ENCODE measurements at places on chromosomes 3 and 15.

DNA sequence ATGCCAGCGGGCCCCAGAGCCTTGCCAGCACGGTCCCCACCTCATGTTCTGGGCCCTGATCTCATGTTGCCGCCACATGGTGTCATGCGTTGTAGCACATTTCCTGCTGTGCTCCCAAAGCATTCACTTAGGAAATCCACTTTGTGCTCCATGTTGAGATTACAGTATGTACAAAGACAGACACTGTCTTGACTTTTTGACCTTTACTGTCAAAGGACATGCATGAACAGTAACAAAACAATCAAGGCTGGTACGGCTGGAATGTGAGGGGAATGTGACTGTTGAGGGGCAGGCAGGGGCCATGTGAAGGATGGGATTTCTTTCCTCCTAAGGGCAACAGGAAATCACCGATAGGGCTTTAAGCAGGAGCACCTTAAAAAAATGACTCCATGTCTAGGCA lies 53.3 kb upstream of the RPL32 start:
- no peak for DNase-seq

- no peak for DNase-seq
These were observed 35.3 kb downstream of the SQOR start for GRCh38 chr15:45670091-45670490.

- no peak for DNase-seq
These were observed 139.9 kb downstream of the TJP1 start for GRCh38 chr15:29682361-29682760.

- no peak for DNase-seq
These were observed 214.3 kb upstream of the FEZF2 start for GRCh38 chr3:62587579-62588031.

DNA sequence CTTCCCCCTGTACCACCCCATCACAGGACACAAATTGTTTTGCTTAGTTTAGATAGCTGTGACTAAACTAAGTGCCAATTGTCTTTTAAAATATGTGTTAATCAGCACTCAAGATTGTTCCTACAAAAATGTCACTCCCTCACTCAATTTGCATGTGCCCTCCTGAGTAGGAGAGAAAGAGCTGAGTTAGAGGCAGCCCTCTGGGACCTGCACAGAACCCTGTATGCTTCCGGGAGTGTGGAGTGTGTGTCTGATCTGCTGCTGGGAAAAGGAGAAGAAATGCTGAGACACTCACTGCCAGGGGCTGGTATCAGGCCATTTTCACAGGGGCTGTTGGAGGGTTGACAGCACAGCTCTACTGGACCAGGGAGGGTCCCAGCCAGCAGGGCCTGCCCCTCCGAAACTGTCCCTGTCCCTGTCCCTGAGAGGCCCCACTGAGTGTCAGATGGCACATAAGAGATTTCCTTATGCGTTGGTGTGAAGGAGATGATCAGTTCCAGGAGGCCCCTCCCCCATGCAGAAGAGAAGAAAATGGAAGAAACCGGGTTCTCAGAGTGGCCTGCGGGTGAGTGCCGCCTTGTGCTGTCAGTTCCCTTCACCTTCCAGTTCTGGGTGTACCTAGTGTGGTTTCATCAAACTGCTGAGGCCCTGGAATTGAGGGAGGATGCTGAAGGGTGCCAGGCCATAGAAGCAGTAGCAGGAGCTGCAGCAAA lies 3.9 kb upstream of the B3GNT5 start:
- no peak for DNase-seq

DNA sequence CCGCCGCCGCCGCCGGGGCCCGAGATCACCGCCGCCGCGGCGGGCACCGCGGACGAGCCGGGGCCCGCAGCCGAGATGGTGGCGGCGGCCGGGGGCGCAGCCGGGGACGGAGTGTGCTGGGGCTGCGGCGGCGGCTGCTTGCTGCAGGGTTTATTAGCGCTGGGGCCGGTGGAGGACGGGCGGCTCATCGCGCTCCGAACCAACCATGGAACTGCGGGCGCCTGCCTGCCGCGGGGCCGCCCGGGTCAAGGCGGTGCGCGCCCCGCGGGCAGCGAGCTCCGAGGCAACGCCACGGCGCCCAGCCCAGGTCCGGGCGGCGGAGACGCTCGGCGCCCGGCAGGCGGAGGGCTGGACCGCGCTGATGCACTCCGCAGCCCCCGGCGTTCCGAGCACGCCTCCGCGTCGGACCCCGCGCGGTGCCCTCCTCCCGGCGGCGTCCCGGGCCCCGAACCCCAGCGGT lies 277 bp downstream of the SIAH2 start:
- DNase-seq: no peak

DNA sequence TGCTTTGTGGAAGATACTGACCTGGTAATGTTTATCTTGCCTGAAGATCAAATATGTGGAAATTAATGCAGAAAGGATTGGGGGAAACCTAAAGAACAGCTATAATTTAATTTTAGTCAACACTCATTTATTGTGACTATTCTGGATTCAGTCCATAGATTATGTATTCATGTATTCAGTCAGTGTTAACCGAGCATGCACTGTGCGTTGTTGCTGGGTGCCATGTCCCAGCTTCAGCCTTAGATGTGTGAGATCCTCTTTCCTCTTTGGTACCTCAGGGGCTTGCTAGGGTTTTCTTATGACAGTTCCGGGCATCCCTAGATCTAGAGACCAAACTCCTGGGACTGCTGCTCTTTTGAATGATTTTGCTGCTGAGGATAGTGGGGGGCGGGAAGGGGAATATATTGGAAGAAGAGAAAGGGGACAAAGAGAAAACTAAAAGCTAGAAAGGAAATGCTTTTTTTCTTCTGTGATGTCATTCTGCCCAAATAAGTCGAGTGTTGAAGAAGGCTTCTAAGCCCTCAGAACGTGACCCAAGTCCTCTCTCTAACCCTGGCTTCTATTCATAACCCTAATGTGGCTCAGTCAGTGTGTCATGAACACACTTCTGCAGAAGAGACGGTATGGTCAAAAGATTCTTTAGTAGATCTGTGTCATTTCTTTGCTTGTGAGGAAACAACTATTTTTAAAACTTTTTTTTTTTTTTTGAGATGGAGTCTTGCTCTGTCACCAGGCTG lies 33.5 kb downstream of the STARD9 start:
- DNase-seq: no peak

DNA sequence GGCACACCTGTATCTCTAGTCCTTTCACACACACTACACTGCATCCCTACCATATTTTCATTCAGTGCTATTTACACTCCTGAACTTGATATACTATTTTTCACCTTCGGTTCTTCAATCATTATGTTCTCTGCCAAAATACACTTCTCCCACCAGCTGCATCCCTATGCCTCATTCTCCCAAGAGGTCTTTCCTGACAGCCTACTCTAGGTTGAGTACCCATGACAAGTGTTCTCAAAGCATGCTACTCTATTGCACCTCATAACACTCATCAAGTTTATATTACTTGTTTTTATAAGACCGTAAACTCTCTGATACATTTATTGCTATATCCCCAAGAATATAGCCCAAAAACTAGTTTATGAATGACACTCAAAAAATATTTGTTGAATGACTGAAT lies 549.5 kb downstream of the PYDC2 start:
- no peak for DNase-seq

DNA sequence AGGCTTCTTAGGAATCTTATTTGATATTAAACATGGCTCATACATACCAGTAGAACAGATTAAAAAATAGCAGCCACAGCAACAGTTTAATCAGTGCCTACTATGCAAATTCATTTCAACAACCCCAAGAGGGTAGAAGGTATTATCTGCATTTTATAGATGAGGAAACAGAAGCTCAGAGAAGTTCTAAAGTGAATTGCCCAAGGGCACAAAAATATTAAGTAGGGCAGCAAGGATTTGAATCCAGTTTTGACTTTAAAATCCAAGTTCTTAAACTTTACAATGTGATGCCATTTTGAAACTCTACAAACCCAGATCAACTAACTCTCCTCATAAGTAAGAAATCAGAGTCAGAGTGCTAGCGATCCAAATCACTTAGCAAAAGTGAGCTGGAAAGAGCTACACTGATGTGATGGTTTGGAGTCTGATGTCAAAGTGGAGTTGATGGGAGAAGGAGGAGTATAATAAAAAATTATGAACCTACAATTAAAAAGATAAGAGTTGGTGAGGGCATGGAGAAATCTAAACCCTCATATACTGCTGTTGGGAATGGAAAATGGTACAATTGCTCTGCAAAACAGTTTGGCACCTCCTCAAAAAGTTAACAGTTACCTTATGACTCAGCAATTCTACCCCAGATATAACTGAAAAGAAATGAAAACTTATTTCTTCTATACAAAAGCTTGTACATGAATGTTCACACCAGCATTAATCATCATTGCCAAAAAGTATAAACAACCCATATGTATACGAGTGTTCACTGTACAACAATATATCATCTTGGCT lies 51.0 kb upstream of the PLXND1 start:
- DNase-seq: no peak

DNA sequence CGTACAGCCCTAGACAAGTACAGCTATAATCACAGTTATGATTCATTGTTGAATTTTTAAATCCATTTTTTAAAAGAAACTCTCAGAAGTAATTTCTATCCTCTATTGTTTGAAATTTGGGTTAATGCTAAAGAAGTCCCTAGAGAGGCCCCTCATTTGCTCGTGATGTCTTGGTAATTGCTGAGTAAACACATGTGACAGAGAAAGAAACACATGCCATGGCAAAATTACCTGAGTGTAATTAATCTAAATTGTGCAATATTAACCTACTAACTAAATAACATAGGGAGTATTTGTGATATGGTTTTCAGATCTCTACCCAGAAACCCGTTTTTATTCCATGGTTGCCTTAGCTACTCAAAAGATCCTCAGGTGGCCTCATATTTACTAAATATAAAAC lies 10.8 kb downstream of the NEK10 start:
- DNase-seq: no peak

GRCh38 chr15:78023081-78023665 lies 54.3 kb downstream of the TBC1D2B start:
- DNase-seq: no peak

- no peak for DNase-seq
These were observed 1.9 kb downstream of the IVD start for GRCh38 chr15:40407330-40407990.

DNA sequence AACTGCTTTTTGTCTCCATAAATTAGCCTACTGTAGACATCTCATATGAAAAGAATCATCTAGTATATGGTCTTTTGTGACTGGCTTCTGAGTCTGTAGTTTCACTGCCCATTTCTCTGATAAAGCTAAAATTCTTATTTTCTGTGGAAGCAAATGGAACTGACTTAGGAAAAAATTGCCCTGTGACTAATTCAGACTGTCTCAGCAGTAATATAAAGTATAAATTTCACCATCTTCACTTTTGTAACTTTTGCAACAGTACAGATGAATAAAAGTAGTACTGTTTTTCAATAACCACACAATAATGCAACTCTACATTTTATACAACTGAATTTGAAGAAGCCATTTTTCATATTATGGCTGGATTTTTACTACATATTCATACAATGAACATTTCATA lies 104.1 kb downstream of the TBC1D5 start:
- no peak for DNase-seq

GRCh38 chr15:48242535-48242934 lies 36.4 kb downstream of the SLC12A1 start:
- DNase-seq: no peak

GRCh38 chr15:45970542-45970941 lies 335.7 kb downstream of the SQOR start:
- no peak for DNase-seq

GRCh38 chr15:85030301-85030929 lies 48.8 kb downstream of the PDE8A start:
- no peak for DNase-seq

DNA sequence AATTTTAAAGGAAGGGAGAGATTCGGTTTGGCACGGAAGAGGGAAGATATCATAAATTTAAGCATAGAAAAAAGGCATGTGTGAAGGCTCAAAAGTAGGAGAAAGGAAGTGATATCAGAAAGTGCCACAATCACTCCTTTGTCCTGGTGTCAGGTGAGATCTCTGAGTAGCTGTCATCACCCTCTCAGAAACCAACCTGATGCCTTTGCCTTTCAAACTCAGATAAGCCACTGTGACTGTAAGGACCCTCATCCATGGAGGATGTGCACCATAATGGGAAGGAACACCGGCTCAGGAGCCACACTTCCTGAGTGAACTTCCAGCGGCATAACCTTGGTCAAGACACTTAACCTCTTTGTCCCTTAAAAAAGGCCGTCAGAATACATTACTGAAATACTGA lies 318.7 kb upstream of the SEMA6D start:
- no peak for DNase-seq

DNA sequence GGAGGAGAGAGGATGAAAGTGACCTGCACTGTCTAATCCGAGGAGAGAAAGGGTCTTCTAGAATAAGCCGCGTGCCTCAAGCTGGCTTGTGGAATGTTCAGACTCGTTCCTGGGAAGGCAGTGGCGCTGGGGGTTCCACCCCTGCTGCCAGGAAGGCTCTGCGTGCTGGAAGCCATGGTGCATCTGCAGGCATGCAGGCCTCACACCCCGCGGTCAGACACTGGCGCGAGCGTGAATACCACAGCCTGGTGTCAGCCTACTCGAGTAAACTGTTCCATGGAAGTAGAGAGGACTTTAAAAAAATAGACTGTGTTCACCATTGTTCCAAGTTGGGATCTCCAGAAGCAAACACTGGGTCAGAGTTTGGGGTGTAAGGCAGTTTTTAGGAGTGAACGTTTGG lies 25.9 kb upstream of the GABRG3 start:
- no peak for DNase-seq

GRCh38 chr3:159208050-159208449 lies 406.2 kb downstream of the MFSD1 start:
- no peak for DNase-seq

DNA sequence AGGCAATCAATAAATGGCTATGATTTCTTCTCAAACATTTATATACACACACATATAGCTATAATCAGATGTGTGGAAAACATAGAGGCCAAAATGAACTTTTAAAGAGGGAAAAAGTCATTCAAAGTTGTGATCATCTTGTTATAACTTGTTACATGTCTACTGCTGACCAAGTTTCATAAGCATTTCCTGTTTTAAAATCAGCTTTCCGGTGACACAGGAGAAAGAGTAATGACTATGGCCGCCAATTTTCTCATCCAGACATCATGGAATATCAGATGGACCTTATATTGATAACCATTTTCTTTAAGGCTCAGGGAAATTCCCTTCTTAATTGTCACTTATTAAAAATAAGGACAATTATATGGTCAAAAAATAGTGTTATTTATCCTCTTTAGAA lies 71.7 kb upstream of the AGTR1 start:
- DNase-seq: no peak

- DNase-seq: no peak
These were observed 42.9 kb downstream of the RPN1 start for GRCh38 chr3:128607710-128608048.

DNA sequence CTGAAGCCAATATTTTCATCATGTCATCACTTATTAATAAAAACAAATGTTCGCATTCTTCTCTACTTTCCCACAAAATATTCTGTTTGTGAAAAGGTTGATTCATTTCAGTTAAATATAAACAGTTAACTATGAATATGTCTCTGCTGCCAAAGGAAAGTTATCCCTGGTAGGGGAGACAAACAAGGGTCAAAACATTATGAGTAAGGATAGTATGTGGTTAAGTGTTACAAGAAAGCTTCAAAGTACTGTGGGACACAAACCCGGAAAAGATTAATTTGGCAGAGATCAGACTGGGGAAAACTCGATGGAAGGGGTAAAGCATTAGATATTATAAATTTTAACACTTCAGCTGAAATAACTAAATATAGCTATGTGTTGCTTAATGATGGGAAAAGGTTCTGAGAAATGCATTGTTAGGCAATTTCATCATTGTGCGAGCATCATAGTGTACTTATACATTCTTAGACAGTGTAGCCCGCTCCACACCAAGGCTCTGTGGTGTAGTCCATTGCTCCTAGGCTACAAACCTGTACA lies 436.5 kb upstream of the TBL1XR1 start:
- no peak for DNase-seq

- DNase-seq: no peak
These were observed 30.6 kb downstream of the LDHAL6B start for GRCh38 chr15:59237119-59237855.

GRCh38 chr3:123386477-123387040 lies 62.3 kb downstream of the ADCY5 start:
- no peak for DNase-seq

Measured in stimulated activated CD4-positive, alpha-beta T cell treated with anti-CD3 and anti-CD28 coated beads, TNF-alpha, amount 100 ng/mL, for 48 hours (primary cell).